ENCODE measurements at places on chromosomes 5 and 9.

DNA sequence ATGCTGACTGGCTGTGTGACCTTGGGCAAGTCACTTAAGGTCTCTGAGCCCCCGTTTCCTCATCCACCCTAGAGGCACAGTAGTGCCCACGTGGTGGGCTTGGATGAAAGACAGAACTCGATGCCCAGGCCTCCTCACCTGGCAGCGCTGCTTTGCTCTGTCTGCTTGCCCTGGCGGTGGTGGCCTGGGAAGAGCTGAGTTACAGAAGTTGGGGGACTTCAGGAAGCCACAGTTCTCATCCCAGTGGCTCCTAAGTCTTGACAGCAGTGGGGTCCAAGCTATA lies 171.5 kb upstream of the IER5L start:
- DNase-seq, result no peak

- DNase-seq, result no peak
Measured at GRCh38 chr9:132740526-132741309, 70.5 kb downstream of the GTF3C4 start.

- DNase-seq, result no peak
Measured at GRCh38 chr9:137984520-137985257, 107.1 kb downstream of the CACNA1B start.

GRCh38 chr5:119080936-119081335 lies 10.0 kb downstream of the DMXL1 start:
- no peak for DNase-seq

GRCh38 chr9:135601988-135602387 lies 37.4 kb downstream of the GLT6D1 start:
- DNase-seq, result no peak

GRCh38 chr5:53478411-53479044 lies 1.9 kb upstream of the FST start:
- peak; percentile 53 for DNase-seq

DNA sequence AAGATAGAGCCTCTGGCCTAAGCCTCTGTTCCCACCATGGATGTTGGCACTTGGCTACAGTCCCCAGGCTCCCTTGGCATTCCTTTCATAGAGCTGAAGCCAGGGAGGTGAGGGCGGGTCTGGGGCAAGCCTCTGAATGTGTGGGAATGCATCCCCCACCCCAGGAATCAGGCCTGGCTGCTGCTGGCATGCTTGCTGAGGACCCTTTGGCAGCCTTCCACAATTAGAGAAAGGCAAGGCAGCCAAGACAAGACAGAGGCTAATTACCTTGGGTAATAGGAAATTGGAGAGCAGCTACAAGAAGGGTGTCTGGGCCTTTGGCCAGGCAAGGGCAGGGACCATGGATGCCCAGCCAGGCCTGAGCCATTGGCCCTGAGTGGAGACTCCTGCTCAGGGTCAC lies 204.4 kb upstream of the TRIM32 start:
- DNase-seq, result no peak

DNA sequence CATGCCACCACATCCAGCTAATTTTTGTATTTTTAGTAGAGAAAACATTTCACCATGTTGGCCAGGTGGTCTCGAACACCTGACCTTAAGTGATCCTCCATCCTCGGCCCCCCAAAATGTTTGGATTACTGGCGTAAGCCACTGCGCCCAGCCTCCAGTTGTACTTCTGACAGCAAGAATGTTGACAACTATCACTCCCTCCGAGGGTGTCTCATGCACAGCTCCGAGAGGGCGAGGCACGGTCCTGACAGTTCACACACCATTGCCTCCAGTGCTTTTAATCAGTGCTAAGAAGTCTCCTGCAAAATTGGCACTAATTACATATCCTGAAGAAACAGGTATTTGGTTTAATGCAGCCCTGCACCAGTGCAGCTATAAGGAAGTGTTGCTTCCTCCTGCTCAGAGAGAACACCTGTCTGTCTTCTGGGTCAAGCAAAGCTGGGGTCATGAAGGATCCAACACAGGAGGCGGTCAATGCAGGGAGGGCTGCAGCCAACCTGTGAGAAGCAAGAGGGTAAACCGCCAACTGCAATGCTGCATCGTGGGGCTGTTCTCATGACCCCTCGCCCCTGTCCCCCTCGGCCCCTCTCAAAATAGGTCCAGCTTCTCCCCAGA lies 184.0 kb downstream of the MED10 start:
- no peak for DNase-seq

- no peak for DNase-seq
Measured at GRCh38 chr5:56840597-56840996, 25.2 kb downstream of the MAP3K1 start.

DNA sequence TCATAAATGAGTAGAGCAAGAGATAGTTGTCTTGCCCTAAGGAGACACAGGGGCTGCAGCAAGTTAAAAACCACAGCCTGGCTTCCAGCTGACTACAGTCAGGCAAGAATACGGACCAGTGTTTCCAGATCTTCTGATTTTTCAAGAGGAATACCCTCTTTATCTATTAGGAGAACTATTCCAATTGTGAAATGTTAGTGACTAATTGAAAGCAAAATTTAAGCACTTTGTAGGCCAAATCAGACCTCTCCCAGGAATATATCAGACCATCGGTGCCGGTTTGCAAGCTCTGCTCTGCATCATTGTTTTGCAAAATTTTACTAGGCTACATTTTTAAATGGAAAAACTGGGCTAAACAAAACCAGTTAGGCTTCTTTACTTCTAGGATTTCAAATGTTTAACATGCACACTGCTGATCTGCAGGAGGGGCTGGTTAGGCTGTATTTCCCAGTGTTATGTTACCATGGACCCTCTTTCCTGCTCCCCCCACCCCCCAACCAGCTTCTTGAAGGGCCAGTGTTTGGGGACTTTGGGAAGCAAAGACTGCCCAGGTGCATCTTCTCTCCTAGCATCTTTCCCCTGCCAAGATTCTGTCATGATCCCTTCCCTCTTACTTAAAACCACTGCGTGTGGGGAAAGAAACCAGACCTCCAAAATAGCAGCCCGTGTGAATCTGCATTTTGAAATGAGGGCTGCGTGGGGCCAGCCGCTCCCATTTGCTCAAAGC lies 1.1 kb upstream of the ARSI start:
- DNase-seq, result no peak

DNA sequence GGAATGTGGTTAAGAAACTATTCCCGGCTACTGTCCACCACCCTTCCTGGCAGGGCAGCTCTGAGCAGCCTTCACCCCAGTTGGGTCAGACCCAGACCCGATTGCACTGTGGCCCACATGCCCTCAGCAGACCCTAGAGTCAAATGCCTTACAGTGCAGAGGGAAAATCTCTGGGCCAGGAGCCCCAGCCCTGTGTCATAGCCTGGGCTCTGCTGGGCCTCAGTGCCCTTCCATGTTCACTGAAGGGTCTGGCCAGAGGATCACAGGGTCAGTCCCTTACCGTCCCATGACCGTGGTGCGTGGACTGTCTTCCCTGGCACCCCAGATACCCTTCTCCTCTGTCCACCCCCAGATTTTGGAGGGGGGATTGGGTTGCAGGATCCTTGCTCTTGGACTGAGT lies 73.5 kb upstream of the COL5A1 start:
- no peak for DNase-seq

- DNase-seq, result no peak
Measured at GRCh38 chr5:133703935-133704334, 91.6 kb upstream of the FSTL4 start.

DNA sequence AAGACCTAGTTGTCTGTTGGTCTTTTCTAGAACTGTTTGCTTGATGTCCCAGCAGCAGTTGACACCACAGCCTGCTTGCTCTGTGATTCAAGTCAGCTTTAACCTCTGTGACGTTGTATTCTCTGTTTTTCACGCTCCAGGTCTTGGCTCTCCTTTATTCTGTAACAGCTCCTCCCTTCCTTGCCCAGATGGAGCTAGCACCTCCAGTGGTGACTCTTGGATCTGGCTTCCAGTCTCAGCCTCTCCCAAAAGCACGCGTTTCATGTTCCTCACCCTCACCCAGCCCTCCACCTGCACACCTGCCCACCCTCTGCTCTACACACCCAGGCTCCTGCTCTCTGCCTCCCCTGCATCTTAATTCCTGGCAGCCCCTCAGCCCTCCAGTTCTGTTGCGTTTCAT lies 50.6 kb downstream of the DMRT1 start:
- DNase-seq, result no peak

DNA sequence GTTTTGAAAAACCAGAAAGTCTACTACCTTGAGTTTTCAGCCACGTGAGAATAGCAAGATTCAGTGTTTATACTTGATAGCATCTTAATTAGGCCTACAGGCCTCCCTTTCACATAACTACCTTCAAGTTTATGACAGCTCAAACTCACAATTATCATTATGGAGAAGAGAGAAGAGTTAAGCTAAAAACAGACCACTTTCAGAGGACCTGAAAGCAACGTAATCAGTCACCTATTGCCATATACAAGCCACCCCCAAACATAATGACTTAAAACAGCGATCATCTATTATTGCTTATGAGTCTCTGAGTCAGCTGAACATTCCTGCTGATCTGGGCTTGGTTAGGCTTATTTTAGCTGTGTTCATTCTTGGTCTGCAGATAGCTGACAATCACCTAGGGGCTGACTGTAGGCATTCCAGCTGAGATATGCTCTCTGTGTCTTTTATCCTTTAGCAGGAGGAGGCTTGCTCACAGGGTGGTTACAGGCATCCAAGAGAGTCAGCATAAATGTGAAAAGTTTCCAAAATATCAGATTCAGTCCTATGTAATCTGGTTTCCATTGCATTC lies 130.9 kb downstream of the COX7C start:
- no peak for DNase-seq

DNA sequence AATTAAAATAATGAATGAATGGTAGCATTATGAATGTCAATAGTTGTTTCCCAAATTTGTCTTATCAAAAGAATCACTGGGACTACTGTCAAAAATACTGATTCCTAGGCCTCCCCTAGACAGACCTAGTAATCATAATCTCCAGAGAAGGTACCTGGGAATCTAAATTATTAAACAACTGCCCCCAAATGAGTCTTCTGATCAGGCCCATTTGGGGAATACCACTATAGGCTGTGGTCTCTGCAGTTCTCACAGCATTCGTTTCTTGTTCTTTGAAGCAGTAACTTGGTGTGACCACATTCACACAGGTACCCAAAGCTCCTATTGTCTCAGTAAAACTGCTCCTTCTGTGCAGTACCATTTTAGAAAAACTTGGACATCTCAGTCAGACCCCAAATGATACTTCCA lies 230.9 kb downstream of the PIK3R1 start:
- no peak for DNase-seq

DNA sequence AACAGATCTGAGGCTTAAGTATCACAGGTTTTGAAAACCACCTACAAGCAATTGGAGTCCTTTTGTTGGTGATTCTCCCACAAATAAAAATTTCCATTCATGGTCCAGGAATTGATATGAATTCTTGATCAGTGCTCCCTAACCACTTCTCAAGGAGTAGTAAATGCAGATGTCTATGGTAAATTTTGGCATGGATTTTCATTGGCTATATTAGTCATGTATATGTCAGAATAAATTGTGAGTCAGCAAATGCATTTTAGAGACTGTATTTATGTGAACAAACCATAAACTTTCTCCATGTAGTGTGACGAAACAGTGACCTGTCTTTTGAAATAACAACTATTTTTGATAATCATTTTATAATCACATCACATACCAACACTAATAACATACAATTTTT lies 611.1 kb downstream of the HTR1A start:
- no peak for DNase-seq

GRCh38 chr9:98330831-98331230 lies 75.4 kb upstream of the TBC1D2 start:
- no peak for DNase-seq

DNA sequence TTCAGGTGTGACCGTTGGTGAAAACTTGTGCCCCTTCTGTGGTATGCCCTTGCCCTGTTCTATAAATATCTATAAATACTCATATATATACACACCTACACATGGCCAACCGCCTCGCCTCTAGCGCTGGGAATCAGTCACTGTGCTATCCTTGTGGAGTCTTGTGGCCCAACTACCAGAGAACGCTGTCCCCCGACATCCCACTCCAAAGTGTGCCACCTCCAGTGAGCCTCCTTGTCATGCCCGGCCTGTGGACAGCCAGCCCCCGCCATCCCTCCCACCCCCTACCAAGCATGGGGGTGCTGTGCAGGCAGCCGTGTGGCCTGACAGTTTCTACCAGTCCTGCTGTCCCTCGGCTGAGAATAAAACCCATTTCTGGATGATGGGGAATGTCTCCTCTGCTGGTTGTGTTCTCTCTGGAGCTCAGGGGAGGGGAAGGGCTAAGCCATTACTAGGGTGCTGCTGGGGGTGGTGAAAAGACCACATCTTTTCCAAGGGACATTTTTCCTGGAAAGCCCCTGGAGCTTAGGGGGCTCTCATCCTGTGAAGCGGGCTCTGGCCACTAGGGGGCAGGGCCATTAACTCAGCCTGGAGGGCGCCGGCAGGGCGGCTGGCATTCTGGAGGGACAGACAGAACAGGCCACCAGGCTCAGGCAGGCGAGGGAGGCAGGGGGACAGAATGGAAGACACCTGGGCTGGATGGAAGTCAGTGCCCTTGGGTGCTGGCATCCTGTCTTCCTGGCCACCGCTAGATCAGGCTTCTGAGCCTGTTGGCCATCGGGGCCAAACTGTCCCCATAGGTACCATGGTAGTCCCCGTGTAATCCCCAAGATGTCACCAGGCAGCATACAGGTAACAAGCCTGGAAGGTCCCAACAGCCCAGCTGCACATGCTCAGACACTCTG lies 20.7 kb downstream of the GOLGA2 start:
- no peak for DNase-seq

GRCh38 chr9:134802216-134802795 lies 78.3 kb upstream of the FCN2 start:
- DNase-seq, result no peak

GRCh38 chr9:84397151-84397728 lies 56.7 kb upstream of the SLC28A3 start:
- DNase-seq, result peak; percentile 60

GRCh38 chr5:55231029-55231918 lies 2.1 kb downstream of the CCNO start:
- no peak for DNase-seq

- no peak for DNase-seq
Measured at GRCh38 chr9:128121924-128122808, 5.4 kb downstream of the PTGES2 start.

DNA sequence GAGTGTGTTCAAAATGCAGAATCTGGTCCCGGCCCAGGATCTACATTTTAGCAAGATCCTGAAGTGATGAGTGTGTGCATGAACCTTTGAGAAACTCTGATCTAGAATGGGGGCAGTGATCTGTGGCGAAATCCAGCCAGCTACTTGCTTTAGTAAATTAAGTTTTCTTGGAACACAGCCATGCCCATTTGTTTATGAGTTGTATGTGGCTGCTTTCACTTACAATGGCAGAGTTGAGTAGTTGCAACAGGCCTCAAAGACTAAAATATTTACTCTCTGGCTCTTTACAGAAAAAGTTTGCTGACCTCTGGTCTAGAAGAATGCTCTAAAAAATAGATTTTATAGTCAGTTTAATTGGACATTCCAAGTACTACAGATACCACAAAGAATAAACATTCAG lies 588.3 kb downstream of the BNC2 start:
- peak; percentile 49 for DNase-seq
